ENCODE measurements at places on chromosomes 16 and 17. TPM values are rescaled to one million over a fixed set of nuclear protein-coding genes. Genes with fewer than 3 reads are reported as not detected.

The ATP2C2 gene
- total RNA-seq: 0.38 TPM

The HOXB9 gene
- total RNA-seq: 0.05 TPM

The RHBDL3 gene
- total RNA-seq: 0.19 TPM

DNA sequence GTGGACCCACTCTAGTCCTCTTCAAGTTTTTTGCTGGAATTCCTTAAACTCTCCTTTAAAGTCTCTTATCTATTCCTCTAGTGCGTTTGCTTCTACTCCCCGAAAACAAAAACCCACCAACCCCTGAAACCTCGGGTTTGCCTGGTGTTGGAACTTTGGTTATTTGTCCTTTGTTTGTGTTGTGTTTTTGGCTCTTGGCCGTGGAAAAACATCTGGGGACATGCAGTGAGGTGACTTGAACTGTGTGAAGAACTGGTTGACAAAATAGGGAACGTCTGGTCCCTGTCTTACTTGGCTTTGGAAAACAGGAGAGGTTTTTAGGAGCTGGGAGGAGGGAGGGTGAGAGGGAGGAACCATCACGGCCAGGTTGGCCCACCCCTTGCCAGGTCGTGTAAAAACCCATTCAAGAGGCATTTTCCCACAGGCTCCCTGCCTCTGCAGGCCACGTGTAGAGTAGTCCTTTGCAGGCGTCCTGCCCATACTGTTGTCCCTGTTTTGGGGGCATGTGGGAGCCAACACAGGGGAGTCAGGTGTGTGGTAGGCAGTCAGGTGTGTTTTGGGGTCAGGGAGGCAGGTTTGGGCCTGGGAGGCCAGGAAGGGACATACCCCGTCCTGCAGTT lies 169.3 kb downstream of the RAB11FIP4 start:
- H3K4me1 ChIP-seq: peaks cover 44% of the 10 kb centered on the region
- H3K27ac ChIP-seq: no peak overlapping the region
- H3K27me3 ChIP-seq: peaks cover 14% of the 10 kb centered on the region
- no peak overlapping the region for H3K4me3 ChIP-seq
- no peaks in the 10 kb centered on the region for H3K36me3 ChIP-seq

GRCh38 chr17:18028114-18028951 lies 10.6 kb downstream of the ATPAF2 start:
- no peak overlapping the region for H3K27ac ChIP-seq
- H3K4me1 ChIP-seq: peaks cover 7% of the 10 kb centered on the region
- peaks cover 25% of the 10 kb centered on the region for H3K36me3 ChIP-seq
- H3K27me3 ChIP-seq: no peaks in the 10 kb centered on the region
- no peak overlapping the region for H3K4me3 ChIP-seq
- DNase-seq: no peak

DNA sequence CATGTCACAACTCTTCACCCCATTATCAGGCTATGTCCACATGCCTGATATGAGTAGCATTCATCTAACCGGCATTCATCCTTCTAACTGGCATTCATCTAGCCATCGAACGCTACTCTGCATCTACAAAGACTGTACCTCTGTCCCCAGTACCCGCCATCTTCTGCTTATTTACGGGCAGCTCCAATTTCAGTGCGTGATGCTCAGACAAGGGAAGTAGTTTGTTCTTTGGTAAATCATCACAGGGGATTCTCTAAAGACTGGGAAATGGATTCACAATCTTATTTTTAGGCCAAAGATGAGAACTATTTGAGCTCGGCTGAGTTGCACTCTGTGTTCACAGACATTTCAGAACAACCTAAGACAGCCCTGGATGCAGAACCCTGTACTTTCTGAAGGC lies 39.4 kb downstream of the STAT5B start:
- no peak overlapping the region for H3K4me3 ChIP-seq
- H3K36me3 ChIP-seq: no peaks in the 10 kb centered on the region
- H3K27me3 ChIP-seq: no peaks in the 10 kb centered on the region
- H3K4me1 ChIP-seq: no peaks in the 10 kb centered on the region

DNA sequence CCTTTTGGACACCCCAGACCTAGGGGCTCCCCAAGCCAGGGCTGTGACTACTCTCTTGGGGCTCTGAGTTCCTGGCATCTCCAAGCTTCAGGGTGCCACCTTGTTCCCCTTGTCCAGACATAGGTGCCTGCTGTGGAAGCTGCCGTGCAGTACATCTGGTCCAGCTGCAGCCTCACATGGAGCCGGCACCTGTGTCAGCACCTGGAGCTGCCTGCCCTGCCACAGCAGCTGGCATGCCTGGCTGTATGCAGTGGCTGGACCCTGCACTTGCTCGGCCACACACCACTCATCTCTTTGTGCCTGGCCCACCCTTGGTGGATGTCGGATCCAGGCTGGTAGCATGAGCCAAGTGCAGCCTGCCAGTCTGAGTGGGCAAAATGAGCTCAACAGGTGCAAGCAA lies 775.8 kb downstream of the CDH11 start:
- H3K4me1 ChIP-seq: no peaks in the 10 kb centered on the region
- no peak overlapping the region for H3K27ac ChIP-seq
- DNase-seq: no peak
- H3K27me3 ChIP-seq: no peaks in the 10 kb centered on the region

DNA sequence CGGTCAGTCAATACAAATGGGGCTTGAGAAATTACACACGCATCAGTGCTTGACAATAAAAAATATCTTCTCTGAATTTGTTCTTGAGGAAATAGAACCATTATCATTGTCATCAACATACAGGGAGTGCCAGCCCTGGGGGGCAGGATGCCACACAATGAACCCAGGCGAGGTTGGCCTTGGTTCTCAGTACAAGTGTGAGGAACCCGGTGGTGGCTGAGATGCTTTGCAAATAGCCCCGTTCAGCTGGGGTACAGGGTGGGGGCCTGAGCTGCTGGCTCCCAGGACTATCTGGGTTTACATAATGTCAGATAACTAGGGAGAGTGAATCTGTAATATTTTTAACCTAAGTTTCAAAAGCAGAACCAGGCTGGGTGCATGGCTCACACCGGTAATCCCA lies 112.8 kb upstream of the CDC42EP4 start:
- no peak overlapping the region for H3K27ac ChIP-seq
- H3K27me3 ChIP-seq: no peaks in the 10 kb centered on the region
- DNase-seq: no peak
- H3K4me3 ChIP-seq: no peak overlapping the region
- H3K36me3 ChIP-seq: no peaks in the 10 kb centered on the region

DNA sequence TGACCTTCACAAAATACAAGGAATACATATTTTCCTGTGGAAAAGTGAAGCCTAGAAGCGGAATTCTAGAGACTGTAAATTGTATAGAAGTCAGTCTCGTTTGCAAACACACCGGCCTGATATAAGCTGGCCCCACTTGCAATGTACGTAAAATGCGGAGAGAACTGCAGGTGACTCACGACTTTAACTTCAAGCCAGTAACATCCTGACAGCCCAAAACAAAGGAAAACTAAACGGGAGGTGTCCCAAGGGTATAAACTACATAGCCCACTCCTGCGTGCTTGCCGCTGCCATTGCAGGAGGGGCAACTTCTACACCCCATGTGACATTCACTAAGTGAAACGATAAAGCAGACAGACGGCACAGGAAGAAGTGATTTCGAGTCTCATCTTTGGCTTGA lies 101.6 kb downstream of the CYTH1 start:
- H3K27ac ChIP-seq: no peak overlapping the region
- peaks cover 4% of the 10 kb centered on the region for H3K4me1 ChIP-seq
- no peaks in the 10 kb centered on the region for H3K27me3 ChIP-seq
- DNase-seq: no peak
- H3K36me3 ChIP-seq: peaks cover 76% of the 10 kb centered on the region

- no peak overlapping the region for H3K27ac ChIP-seq
- no peaks in the 10 kb centered on the region for H3K27me3 ChIP-seq
- no peak overlapping the region for H3K4me3 ChIP-seq
- H3K4me1 ChIP-seq: no peaks in the 10 kb centered on the region
- no peaks in the 10 kb centered on the region for H3K36me3 ChIP-seq
These were observed 85.9 kb upstream of the GSE1 start for GRCh38 chr16:85527042-85527766.

The NPIPA5 gene
- total RNA-seq: 5.8 TPM

The CCL7 gene
- total RNA-seq: 0.47 TPM

- peaks cover 15% of the 10 kb centered on the region for H3K36me3 ChIP-seq
- no peak overlapping the region for H3K27ac ChIP-seq
- peaks cover 11% of the 10 kb centered on the region for H3K4me1 ChIP-seq
- H3K27me3 ChIP-seq: no peaks in the 10 kb centered on the region
- H3K4me3 ChIP-seq: no peak overlapping the region
- no peak for DNase-seq
These were observed 18.6 kb upstream of the PITPNM3 start for GRCh38 chr17:6574687-6575595.

GRCh38 chr16:70331588-70332358 lies 14.9 kb upstream of the DDX19A start:
- H3K36me3 ChIP-seq: peaks cover 56% of the 10 kb centered on the region
- H3K27ac ChIP-seq: no peak overlapping the region
- DNase-seq: no peak
- H3K27me3 ChIP-seq: no peaks in the 10 kb centered on the region
- H3K4me3 ChIP-seq: no peak overlapping the region

DNA sequence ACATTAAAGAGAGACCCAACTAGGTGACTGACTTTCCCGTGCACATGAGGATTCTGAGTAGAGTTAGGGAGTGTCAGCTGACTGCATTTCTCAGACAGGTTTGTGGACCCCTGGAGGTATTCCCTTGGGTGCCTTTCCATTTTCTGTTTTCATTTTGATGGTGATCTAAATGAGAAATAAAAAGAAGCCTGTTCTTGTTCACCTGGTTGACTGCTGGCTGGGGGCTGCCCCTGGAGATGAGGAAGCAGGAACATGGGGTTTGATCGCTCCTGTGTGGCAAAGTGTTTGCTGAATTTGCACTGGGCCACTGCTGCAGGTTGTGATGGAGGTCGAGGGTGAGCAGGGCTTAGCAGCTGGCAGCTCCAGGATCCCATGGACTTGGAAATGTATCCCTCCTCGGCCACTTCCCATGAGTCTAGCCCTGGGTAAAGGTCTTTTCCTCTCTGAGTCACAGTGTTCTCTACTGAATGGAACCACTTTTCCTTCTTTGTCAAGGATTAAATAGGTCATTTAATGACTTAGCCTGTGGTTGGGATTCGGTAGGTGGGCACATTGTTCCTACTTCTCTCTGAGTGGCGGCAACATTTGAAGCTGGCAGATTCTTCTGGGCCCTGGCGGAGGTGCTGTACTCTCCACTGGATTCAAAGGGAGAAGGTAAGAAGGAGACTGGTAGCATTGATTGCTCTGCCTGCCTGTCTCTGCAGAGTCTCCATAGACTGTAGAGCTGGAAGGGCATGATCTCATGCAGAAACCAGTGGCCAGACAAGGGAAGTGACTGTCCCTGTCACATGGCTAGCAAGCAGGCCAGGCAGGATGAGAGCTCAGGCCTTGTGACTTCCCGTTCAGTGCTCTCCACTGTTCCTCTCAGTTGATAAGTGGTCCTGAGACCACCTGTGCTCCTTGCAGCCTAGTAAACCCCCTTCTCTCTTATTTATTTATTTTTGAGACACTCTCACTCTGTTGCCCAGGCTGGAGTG lies 17.9 kb downstream of the SNX29 start:
- peaks cover 5% of the 10 kb centered on the region for H3K36me3 ChIP-seq
- no peak for DNase-seq
- H3K27ac ChIP-seq: no peak overlapping the region
- peaks cover 6% of the 10 kb centered on the region for H3K4me1 ChIP-seq

The RNF112 gene
- total RNA-seq: 0.14 TPM

- peaks cover 26% of the 10 kb centered on the region for H3K4me1 ChIP-seq
- H3K27me3 ChIP-seq: no peaks in the 10 kb centered on the region
- DNase-seq: peak; percentile 82
- H3K36me3 ChIP-seq: no peaks in the 10 kb centered on the region
- H3K4me3 ChIP-seq: peak overlapping the region; percentile 28
These were observed 13.1 kb upstream of the SEPHS2 start for GRCh38 chr16:30458561-30459394.

The NPIPB12 gene
- total RNA-seq: 5.2 TPM

DNA sequence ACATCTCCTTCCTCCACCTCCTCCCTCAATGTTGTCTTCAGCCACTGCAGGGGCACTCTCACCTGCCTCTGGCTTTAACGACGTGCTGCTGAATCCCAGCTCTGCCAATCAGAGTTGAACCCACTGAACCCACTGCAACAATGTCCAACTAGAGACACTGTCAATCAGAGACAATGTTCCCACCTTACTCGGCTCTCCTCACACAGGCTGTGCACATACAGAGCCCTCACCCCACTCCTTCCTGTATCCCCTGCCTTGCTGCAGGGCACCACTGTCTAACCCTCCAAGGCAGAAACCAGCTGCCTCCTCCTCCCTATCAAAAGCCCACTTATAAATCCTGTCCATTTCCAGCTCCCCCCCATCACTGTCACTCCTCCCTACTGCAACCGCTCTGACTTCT lies 58.7 kb downstream of the ANKRD11 start:
- H3K27me3 ChIP-seq: no peaks in the 10 kb centered on the region
- no peak overlapping the region for H3K4me3 ChIP-seq
- no peak overlapping the region for H3K27ac ChIP-seq
- peaks cover 12% of the 10 kb centered on the region for H3K36me3 ChIP-seq

The GHDC gene
- total RNA-seq: 8.6 TPM

The TP53TG3B gene
- not detected for total RNA-seq

DNA sequence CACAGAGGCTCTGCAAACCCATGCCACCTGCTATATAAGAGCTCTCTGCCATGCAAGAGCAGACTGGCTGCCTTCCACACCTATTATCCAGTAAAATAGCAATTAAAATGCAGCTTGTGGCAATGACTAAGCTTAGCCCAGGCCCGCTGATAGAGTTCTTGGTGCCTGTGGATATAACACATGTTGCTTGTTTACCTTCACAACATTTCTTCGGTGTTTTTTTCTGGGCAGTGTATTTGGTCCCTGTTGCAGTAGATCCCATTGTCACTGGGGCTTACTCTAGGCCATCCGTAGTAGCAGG lies 63.5 kb downstream of the SPECC1 start:
- H3K27me3 ChIP-seq: no peaks in the 10 kb centered on the region
- H3K4me3 ChIP-seq: no peak overlapping the region
- H3K36me3 ChIP-seq: no peaks in the 10 kb centered on the region
- peaks cover 11% of the 10 kb centered on the region for H3K4me1 ChIP-seq

The DPEP3 gene
- 0.14 TPM for total RNA-seq

DNA sequence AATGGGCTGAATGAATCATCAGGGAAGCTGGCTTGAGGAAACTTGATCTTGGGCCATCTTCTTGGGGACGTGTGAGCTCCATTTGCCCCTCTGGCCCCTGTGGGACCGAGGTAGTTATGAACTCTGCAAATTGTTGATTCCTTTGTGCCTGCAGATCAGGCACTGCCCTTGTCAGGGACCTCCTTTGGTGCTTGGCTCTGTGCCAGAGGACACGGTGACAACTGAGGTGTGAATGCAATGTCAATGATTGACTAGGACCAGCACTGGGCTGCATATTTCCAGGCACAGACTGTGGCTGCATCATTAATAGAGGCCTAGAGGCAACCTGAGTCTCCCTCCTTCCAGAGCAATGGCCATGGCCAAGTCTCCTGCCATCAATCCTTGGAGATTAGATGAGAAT lies 23.8 kb downstream of the PDILT start:
- H3K27me3 ChIP-seq: no peaks in the 10 kb centered on the region
- no peaks in the 10 kb centered on the region for H3K36me3 ChIP-seq
- no peaks in the 10 kb centered on the region for H3K4me1 ChIP-seq
- no peak for DNase-seq
- no peak overlapping the region for H3K4me3 ChIP-seq
- no peak overlapping the region for H3K27ac ChIP-seq

All from thymus (tissue), 14 donors.